ENCODE measurements at places on chromosomes 1 and 21. TPM values are rescaled to one million over a fixed set of nuclear protein-coding genes. Genes with fewer than 3 reads are reported as not detected.

RGS4 gene
- total RNA-seq = 635 TPM

DNA sequence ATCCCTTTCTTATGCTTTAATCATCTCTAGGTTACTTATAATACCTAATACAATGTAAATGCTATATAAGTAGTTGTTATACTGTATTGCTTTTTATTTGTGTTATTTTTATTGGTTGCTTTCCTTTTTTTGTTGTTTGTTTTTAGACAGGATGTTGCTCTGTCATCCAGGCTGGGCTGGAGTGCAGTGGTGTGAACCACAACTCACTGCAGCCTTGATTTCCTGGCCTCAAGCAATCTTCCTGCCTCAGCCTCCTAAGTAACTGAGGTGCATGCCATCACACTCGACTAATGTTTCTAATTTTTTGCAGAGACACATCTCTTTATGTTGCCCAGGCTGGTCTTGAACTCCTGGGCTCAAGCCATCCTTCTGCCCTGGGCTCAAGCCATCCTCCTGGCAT lies 26.9 kb downstream of the KRTAP19-8 start:
- no peak for DNase-seq

DNA sequence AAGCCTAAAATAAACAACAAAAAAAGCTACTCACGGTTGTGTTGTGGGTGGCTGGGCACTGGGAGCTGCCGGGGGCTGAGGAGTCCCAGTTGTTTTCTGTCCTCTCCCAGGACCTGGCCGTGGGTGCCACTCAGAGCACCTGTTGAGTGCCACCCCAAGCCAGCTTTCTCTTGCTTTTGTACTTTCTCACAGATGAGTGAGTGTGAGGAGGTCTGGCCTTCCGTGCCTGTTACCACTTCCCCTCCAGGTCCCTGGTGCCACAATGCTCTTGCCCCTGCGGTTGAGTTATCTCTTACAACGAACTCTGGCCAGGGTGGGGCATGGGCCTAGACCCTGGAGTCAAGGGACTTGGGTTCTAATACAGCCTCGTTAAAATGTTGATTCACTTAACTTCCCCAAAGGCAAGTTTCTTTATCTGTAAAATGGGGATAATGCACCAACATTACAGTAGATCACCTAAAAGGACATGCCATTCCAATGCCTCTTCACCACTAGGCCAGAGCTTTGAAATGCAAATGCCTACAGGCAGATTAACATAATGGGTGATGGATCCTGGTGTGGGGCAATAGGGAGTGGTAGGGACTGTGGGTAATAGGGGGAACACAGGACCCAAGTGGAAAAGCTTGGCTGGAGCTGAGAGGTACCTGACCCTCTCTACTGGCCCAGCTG lies at the start of gene CNR2:
CNR2 (minus strand) TSS at position 151 of the 669 bp plus-strand sequence. CDS start 37,745 bp downstream, outside the sequence.
- DNase-seq = no peak

AIM2 gene
- total RNA-seq = not detected

- no peak for DNase-seq
These were observed 3.8 kb downstream of the DMBX1 start for GRCh38 chr1:46493316-46494032.

SMG7 gene
- total RNA-seq = 20.8 TPM
